Pulmonary artery endothelial cell (primary cell): ENCODE measurements at places on chromosomes 16 and 17.

- DNase-seq = no peak
Observed at GRCh38 chr17:46842835-46843234, 8.5 kb upstream of the WNT9B start.

- DNase-seq = no peak
Observed at GRCh38 chr16:26189536-26189935, 497.8 kb downstream of the HS3ST4 start.

DNA sequence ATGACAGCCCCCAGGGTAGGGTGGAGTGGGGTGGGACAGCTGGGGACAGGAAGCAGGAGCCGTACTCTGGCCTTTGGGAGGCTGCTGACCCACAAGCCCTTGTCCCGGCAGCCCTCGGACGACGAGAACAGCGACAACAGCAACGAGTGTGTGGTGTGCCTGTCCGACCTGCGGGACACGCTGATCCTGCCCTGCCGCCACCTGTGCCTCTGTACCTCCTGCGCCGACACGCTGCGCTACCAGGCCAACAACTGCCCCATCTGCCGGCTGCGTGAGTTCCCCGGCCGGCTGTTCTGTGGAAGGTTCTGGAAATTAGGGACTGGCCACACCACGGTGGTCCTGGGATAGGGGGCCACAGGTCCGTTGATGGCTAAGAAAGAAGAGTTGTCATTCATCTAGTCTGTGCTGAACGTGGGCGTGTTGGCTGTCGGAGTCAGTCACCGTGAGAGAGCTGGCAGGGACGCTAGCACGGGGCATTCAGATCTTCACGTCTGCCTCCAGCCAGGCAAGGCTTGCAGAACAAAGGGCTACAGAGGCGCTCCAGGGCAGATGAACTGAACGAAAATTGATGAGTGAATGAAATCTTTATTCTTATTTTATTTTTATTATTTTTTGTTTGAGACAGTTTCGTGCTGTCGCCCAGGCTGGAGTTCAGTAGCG, 19.8 kb upstream of the NUDT16L1 start:
- DNase-seq = no peak

DNA sequence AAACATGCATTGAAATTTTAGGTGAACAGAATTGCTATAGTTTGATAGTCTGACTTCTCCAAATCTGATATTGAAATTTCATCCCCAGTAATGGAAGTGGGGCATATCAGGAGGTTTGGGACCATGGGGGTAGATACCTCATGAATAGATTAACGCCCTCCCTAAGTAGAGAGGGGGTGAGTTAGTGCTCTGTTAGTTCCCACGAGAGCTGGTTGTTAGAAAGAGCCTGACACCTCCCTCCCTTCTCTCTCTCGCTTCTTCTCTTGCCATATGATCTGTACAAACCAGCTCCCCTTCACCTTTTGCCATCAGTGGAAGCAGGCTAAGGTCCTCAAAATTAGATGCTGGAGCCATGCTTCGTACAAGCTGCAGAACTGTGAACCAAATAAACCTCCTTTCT, 78.8 kb downstream of the BRIP1 start:
- DNase-seq = no peak

DNA sequence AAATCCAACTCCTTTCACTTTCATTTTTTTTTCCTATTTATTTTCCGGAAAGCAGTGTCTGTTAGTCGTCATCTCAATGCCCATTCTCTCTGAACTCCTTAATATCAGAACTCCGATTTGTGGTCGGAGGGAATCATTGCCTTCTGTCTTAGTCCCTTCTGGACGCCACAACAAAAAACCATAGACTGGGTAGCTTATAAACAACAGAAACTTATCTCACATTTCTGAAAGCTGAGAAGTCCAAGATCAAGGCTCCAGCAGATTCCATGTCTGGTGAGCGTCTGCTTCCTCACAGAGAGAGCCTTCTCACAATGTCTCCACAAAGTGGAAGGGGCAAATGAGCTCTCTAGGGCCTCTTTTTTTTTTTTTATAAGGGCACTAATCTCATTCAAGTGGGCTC, 296.6 kb upstream of the CDH11 start:
- DNase-seq = no peak

DNA sequence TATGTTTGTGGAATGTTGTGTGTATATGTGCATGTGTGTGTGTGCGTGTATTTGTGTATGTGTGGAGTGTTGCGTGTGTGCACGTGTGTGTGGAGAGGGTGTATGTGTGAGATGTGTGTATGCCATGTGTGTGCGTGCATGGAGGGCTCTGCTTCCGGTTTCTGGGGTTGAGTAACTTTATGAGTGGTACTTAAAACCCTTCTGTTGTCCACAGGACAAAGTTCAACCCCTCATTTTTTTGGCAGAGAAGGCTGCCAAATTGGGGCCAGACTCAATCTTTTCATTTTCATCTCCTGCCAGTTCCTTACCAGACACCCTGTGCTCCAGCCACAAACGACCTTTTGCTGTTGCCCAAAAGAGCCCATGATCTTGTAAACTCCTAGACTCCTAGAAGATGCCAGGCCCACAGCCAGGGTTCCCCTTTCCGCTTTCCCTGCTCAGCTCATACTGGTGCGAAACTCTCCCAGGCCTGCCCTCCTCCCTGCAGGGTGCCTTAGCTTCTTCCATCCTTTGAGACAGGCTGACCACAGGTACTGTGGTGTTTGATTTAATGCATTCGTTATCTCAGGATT, 100.2 kb downstream of the CMIP start:
- no peak for DNase-seq

GRCh38 chr16:60815033-60815432, 1221.2 kb downstream of the CDH8 start:
- DNase-seq = no peak

DNA sequence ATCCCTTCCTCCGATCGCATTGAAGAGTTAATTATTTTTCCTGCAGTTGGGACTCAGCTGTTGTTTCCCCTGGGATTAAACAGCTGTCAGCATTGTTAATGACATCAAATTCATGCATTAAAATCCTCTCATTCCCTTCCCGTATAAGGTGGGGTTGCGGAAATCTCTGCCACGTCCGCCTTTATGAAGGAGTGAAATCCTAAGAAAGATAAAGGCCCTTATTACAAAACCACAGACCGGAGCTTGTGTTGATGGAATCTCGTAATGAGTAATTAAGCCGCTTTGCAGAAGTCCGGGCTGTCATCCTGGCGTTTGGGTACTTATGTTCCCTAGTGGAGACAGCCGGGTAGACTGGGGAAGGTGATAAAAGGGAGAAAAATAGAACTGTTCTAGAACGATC, 627.6 kb downstream of the MAF start:
- no peak for DNase-seq

- DNase-seq = no peak
Observed at GRCh38 chr16:67537636-67538591, 9.3 kb downstream of the RIPOR1 start.

DNA sequence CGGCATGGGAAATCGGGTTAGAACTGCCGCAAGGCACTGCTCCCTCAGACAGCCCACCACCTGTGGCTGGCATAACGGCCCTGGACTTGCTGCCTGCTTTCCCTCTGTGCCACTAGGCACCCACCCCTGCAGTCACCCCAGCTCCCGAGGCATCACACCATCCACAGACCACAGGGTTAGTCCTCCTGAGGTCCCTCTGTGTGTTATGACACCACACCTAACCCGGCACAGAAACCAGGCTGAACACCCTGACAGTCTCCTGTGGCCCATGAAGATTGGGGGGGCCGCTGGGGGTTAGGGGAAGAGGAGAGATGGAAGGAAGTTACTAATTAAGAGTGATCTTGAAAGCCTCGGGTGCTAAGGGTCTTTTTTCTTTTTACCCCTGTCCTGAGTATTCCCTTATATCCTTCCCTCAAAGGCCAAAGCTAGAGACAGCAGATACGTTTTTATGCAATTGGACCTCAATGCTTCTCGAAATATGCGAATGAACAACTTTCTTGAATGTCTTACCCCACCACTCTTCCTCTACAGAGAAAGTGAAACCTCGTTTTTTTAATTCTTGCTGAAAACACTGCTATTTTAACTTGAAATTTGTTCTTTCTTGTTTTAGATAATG, 7.0 kb downstream of the CYTH1 start:
- no peak for DNase-seq
